NCI-H2029 treated with DMSO at 0.1 percent for 48 hours (cell line): ENCODE measurements at places on chromosomes 16 and 17.

DNA sequence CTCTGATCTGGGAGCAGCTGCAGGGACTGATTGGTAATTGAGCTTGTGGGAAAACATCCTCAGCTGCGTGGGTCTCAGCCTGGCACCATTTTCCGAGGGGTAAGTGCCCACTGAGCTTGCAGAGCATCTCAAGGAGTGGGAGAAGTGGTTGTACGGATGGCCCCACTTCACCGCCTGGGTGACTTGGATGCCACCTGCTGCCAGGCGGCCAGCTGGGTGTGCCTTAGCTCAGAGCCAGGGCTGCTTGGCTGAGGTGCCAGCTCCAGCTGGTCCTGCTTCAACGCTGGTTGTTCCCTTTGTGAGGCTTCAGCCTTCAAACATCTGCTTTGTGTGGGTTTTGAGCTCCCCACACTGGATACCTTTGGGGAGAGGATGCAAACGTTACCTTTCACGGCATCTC, 482.7 kb upstream of the EEF2KMT start:
- peak; percentile 19 for DNase-seq

- DNase-seq, result no peak
Measured at GRCh38 chr17:14004927-14005620, 64.2 kb upstream of the COX10 start.

DNA sequence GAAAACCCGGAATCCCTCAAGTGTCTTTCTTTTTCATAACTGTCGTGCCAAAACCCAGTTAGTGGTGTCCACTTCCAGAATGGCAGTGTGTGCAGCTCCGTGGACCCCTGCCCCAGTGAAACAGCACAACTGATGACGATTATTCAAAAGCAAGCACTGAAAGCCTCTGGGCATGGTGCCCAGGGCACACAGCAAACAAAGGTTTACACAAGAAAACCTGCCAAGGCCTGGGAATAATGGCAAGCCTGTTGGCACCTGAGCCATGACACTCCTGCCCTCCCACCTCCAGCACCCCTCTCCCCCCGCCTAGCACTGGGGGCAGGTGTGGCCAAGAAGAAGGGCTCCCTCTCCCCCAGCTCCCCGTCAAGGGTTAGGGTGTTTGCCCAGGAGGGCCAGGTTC, 2.8 kb downstream of the PKMYT1 start:
- DNase-seq, result peak; percentile 55

DNA sequence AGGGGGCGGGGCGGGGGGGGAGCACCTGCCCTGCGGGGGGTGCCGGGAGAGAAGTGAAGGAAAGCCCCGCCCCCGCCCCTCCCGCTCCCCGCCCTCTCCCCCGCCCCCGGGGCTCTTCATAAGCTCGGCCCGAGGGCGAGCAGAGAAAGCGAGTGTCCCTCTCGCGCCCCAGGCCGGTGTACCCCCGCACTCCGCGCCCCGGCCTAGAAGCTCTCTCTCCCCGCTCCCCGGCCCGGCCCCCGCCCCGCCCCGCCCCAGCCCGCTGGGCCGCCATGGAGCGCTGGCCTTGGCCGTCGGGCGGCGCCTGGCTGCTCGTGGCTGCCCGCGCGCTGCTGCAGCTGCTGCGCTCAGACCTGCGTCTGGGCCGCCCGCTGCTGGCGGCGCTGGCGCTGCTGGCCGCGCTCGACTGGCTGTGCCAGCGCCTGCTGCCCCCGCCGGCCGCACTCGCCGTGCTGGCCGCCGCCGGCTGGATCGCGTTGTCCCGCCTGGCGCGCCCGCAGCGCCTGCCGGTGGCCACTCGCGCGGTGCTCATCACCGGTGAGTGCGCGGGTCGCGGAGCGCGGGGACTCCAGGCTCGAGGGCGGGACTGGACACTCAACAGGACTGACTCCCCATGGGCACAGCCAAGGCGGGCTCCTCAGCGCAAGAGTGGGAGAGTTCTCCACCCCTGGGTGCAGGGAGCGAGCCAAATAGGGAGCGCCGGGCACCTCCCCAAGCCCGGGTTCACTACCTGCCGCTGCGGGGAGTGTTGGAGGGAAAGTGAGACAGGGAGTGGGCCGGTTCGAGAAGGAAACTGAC, at the start of gene HSD11B2:
TSS of gene HSD11B2 (plus strand) at position 145 of the 798 bp plus-strand sequence. CDS start at position 273, 128 bp downstream.
- DNase-seq, result no peak

- no peak for DNase-seq
Measured at GRCh38 chr17:39122991-39123390, 28.4 kb downstream of the PLXDC1 start.

DNA sequence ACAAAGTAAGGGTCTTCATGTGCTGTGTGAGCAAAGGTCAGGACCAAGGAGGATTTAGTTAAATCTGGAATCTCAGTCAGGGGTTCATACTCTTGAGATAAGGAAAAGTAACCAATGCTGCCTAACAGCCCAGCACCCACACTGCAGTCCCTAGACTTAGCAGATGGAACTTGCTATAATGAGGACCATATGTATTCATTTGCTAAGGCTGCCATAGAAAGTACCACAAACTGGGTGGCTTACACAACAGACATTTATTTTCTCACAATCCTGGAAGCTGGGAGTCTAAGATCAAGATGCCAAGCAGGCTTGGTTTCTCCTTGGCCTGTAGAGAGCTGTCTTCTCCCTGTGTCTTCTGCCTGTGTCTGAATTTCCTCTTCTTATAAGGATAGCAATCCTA, 20.8 kb downstream of the ZP2 start:
- DNase-seq, result no peak

DNA sequence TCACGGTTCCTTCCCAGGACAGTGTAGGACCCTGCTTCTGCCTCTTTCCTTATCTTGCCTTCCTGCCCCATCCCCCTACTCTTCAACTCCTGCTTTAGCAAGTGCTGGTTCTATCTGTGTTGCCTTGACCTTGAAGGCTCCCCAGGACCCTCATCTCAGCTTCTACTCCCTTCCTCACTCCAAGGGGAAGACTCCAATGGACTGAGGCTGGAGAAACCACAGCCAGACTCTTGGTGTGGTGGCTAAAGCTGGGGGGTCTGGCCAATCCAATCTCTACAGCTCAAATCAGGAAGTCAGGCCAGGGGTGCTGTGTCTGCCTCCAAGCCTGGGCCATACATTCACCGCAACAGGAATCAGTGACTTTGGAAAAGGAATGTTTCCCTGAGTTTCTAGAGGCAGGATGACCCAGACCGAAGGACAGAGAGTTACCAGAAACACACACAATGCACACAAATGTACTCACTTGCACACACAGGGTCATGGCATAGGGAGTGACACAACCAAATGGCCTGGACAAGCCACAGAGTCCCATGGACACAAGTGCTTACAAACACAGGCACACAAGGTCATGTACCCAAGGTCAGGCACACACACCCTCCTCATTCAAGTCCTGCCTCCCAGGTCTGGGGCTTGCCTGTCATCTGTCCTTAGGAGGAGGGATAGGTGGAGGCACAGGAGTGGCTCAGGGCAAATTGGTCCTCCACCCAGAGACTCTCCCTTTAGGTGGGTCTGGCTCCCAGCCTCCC, 1.7 kb upstream of the HSD11B2 start:
- no peak for DNase-seq

DNA sequence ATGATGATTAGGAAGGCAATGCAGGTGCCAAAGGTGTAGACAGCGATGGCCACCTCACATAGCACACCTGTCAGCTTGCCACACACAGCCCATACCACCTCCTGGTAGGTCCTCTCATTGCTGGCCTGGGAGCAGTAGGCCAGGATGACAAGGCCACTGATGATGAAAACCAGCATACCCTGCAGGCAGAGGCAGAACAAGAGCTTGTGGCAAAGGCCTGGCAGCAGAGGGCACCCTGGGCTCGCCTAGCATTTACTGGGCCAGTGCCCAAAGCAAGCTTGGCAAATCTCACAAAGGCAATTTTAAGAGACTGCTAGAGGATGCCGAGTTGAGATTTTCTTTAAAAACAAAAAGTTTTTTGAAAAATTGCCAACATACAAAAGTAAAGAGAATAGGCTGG, 5.9 kb downstream of the SLC38A7 start:
- no peak for DNase-seq

GRCh38 chr17:64256913-64257807, 5.9 kb downstream of the TEX2 start:
- no peak for DNase-seq

DNA sequence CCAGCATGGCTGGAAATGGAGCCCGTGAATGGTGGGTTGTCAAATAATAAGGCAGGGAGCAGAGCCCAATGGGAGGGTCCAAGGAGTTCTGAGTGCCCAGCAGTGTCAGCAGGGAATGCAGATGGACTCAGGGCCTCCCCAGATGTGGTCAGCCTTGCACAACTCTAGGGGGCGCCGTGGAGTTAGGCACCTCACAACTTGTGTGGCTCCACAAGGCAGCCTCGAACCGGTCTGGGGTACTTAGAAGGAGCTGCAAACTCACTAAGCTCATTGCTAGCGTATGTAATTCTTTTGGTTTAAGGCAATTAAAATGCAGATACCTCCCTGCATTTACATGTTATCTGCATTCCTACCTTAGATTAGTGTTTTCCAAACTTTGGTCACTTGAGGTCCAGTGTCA, 18.1 kb downstream of the IRF8 start:
- no peak for DNase-seq

DNA sequence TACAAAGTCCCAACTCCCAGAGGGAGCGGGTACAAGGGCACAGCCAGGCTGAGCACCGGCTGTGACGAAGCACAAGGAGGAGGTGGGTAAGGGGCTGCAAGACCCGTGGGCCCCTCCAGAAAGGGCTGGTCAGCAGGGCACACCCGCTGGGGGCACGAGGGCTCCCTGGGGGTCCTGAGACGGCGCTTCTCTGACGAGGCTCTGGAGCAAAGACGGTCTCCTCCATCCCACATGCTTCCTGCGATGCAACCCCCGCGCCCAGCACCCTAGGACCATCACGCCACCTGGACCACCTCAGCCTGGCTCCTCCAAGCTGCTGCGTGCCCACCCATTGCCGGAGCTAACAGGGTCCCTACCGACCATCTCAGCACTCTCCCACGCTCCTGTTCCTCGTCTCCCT, 8.7 kb downstream of the CCDC57 start:
- no peak for DNase-seq

- DNase-seq, result no peak
Measured at GRCh38 chr16:55700067-55700466, 44.3 kb downstream of the SLC6A2 start.

DNA sequence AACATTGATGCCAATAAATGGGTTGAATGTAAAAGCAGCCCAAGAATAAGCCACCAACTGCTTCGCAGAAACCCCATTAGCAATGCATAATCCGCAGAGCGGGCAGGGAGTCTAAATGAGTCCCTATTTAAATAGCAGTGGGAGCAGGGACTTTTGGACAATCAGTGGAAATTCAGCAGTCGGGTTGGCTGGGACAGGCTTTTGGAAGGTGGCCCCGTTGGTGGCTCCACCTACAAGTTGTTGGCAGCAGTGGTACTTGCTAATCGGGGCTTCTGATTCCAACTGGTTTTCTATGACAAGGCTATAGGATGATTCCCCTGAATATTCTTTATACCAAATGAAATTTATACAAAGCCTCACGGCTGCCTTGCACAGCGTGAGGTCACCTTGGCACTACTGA, 86.3 kb downstream of the WDR59 start:
- DNase-seq, result no peak

- DNase-seq, result peak; percentile 88
Measured at GRCh38 chr17:44628243-44629188, 27.8 kb upstream of the MEIOC start.

GRCh38 chr16:78704416-78704815, 605.0 kb downstream of the WWOX start:
- no peak for DNase-seq

DNA sequence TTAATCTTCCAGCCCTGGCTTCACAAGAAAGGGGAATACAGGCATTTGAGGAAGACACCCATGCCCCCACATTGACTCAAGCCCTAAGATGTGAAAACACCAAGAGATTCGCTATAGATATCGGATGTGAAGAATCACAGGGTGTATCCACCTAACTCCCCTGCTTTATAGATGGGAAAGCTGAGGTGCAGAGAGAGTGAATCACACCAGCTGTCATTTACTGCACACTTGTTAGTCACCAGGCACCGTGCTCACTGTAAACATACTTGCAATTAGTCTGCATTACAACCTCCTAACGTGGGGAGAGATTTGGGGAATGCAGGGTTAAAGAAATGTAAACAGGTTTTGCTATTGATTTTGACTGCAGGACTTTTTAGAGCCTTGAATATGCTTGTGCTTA, 325.5 kb downstream of the C16orf95 start:
- no peak for DNase-seq

GRCh38 chr16:4351880-4352279, 759 bp upstream of the PAM16 start:
- no peak for DNase-seq

GRCh38 chr17:74182041-74182723, 21.3 kb upstream of the RPL38 start:
- no peak for DNase-seq

DNA sequence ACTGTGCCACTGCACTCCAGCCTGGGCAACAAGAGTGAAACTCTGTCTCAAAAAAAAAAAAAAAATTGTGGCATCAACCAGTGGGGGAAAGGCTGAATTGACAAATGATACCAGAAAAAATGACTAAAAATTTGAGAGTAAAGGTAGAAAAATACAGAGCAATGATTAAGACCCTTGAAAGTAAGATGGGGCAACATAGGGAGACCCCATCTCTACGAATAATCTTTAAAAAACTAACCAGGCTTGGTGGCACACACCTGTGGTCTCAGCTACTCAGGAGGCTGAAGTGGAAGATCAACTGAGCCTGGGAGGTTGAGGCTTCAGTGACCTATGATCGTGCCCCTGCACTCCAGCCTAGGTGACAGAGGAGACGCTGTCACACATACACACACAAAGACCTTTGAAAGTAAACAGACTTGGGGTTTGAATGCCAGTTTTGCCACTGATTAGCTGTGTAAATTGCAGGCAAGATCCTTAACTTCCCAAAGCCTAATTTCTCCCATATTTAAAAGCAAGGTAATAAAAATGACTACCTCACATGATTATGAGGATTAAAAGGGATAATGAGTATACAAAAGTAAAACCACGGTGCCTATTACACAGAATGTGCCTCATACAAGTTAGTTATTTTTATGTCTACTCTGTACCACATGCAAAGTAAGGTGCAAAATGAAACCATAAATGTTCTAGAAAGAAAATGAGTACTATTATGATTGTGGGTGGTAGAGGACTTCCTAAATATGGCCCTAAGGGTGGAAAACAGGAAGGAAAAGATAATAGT, 21.7 kb upstream of the PAFAH1B1 start:
- DNase-seq, result no peak

GRCh38 chr17:76547183-76547641, 7.4 kb downstream of the PRCD start:
- DNase-seq, result no peak

GRCh38 chr17:8393470-8394231, 4.0 kb downstream of the RNF222 start:
- DNase-seq, result no peak

DNA sequence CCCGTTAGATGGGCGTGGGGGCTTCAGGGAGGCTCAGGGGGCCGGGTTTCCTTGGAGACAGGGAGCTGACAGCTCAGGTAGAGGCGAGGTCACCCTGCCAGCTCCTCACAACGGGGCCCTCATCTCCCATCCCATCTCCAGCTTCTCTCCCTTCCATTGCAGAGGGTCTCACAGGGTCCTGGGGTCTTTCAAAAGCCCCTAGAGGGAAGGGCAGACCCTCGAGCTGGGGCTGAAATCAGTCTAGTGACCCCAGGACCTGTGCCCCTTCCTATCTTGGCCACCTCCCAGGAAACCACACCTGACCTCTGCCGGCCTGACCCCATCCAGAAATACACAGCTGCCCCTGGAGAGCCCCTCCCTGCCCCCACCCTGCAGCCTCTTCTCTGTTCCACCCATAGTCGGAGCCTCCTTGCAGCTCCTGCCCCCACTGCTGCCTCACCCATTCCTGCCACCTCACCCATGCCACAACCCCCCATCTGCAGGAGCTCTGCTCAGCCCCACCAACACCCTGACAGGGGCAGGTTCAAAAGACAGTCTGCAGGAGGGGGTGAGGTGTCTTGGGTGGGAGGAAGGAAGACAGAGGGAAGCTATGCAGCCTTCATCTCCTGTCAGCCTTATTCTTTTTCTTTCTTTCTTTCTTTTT, 23.4 kb downstream of the PIK3R5 start:
- DNase-seq, result no peak
